Mesothelial cell of epicardium (in vitro differentiated cells): ENCODE measurements at places on chromosomes 2 and 18. TPM values are rescaled to one million over a fixed set of nuclear protein-coding genes. Genes with fewer than 3 reads are reported as not detected.

DNA sequence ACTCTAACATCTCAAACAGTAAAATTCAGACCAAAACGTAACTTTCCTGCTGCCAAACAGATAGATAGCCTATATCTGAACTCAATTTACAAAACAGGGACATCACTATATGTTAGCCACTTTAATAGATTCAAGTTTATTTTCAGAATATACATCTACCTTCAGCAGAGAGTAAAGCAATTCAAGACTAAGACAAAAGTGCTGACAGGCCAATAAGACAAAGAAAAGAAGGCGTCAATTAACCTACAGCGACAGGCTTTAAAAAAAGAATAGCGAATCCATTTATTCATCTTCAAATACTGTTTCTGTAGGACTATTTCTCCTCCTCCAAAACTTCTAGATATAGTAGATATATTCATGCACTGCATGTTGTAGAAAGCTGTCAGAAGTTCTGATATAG lies 333.0 kb downstream of the GRB14 start:
- no peaks in the 10 kb centered on the region for H3K36me3 ChIP-seq
- no peak for DNase-seq

DNA sequence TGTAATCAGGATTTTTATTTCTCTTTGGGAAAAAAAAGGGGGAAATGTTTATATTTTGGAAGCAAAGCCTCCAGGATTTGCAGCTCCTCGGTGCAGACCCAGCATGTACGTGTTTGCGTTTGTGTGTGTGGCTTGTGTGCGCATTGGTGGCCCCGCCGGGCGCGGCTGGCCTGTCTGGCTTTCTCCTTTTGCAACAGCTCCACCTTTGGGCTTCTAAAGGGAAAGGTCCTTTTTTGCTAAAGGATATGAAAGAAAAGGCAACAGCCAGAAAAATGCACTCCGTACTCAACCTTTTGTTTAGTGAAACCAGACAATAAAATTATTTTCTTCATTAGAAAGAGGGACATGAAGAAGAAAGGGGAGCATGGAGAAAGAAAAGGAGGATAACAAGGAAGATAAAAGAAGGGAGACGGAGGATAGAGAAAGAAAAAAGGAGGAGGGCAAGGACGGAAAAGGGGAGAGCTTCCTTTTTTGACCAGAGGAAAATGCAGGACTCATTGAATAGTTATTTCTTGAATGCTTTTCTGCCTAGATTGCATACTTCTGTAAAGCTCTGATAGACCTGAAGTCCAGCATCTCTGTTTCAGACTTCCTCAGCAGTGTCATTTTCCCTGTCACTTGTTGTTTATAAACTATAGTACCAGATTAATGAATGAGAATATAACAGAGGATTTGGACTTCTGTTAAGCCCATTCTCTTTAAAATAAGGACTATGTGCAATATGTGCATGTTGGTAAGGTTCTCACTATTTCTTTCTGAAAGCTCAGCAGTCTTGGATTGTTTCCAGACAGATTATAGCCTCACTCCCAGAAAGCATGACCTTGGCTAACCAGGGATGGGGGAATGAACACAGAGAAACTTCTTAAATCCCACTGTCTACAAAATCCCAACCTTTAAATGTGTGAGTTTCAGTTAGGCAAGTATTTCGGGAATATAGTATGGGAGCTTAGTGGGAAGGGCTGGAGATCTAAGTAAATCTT lies 563.1 kb upstream of the PIK3C3 start:
- peak overlapping the region; percentile 69 for H3K4me3 ChIP-seq
- peak overlapping the region; percentile 92 for H3K27ac ChIP-seq
- DNase-seq, result peak; percentile 31
- H3K27me3 ChIP-seq, result no peaks in the 10 kb centered on the region
- no peaks in the 10 kb centered on the region for H3K36me3 ChIP-seq

DNA sequence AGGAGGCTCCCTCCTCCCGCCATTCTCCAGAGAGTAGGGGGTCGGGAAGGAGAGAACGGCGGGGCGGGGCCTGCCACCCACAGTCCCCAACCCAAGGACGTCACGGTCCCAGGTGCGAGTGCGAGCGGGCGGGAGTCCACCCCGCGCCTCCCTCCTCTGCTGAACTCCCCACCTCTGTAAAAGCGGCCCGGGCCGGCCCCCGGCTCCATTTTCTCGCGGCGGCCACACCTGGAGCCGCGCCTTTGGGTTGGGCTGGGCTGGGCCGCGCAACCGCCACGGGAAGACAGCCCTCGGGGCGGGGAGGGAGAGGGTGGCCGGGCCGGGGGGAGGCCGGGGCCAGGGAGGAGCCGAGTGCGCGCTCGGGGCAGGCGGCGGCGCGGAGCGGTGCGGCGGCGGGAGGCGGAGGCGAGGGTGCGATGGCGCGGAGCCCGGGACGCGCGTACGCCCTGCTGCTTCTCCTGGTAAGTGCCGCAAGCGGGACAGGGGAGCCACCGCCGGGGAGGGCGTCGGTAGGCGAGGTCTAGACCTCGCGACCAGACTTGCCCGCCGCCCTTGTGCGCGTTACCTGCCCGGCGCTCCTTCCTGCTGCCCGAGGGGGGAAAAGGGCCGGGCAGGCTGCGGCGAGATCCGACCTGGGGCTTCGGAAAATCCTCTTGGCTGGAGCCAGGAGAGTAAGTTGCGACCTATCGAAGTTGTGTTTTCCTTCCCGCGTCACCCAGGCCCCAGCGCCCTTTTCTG lies at the start of gene DSG2:
DSG2 (plus strand) TSS at position 342 of the 738 bp plus-strand sequence; CDS start at position 417, 75 bp downstream.
- peak; percentile 64 for DNase-seq
- H3K4me1 ChIP-seq, result peaks cover 31% of the 10 kb centered on the region
- no peaks in the 10 kb centered on the region for H3K27me3 ChIP-seq
- H3K27ac ChIP-seq, result peak within 1 kb of the TSS; percentile 98

DNA sequence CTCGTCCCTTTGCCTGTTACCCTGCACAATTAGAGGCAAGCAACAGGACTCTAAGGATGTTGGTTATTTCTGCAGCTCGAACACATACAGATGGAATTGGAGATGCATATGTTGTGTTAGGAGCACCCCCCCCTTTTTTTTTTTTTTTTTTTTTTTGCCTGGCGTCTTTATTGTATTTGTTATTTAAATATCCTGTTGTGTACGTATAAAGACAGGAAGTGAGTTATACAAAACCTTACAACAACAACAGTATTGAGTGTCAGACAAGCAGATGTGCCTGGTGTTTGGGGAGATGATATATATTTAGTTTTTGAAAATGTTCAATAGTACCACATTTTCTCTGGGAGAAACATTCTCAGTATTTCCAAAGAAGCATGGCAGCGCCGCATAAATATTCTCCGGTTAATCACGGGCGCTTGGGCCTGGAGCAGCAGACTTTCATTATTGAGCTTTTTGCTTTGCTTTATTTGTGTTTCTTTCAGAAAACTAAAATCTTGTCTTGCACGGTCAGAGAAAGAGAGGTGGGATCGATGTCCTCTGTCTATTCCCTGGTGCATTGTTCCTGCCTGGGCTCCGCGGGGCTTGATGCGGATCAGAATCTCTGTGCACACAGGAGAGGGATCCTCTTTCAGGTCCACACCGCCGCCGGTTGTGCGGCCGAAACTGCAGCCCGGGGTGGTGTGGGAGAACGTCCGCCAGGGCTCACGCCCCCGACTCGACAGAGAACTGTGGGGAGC lies 23.2 kb upstream of the ZNF516 start:
- no peak for DNase-seq
- peak overlapping the region; percentile 75 for H3K4me3 ChIP-seq
- no peaks in the 10 kb centered on the region for H3K36me3 ChIP-seq
- peaks cover 20% of the 10 kb centered on the region for H3K4me1 ChIP-seq
- H3K27me3 ChIP-seq, result no peaks in the 10 kb centered on the region

- DNase-seq, result no peak
- H3K4me3 ChIP-seq, result no peak overlapping the region
- no peaks in the 10 kb centered on the region for H3K4me1 ChIP-seq
- H3K36me3 ChIP-seq, result no peaks in the 10 kb centered on the region
- H3K27me3 ChIP-seq, result no peaks in the 10 kb centered on the region
- H3K27ac ChIP-seq, result no peak overlapping the region
These were observed 300.1 kb upstream of the SLC8A1 start for GRCh38 chr2:40751981-40752380.

GRCh38 chr18:32373995-32374394 lies 96.7 kb downstream of the GAREM1 start:
- no peak overlapping the region for H3K27ac ChIP-seq
- H3K27me3 ChIP-seq, result no peaks in the 10 kb centered on the region
- H3K4me3 ChIP-seq, result no peak overlapping the region
- H3K4me1 ChIP-seq, result peaks cover 20% of the 10 kb centered on the region
- H3K36me3 ChIP-seq, result peaks cover 4% of the 10 kb centered on the region

DNA sequence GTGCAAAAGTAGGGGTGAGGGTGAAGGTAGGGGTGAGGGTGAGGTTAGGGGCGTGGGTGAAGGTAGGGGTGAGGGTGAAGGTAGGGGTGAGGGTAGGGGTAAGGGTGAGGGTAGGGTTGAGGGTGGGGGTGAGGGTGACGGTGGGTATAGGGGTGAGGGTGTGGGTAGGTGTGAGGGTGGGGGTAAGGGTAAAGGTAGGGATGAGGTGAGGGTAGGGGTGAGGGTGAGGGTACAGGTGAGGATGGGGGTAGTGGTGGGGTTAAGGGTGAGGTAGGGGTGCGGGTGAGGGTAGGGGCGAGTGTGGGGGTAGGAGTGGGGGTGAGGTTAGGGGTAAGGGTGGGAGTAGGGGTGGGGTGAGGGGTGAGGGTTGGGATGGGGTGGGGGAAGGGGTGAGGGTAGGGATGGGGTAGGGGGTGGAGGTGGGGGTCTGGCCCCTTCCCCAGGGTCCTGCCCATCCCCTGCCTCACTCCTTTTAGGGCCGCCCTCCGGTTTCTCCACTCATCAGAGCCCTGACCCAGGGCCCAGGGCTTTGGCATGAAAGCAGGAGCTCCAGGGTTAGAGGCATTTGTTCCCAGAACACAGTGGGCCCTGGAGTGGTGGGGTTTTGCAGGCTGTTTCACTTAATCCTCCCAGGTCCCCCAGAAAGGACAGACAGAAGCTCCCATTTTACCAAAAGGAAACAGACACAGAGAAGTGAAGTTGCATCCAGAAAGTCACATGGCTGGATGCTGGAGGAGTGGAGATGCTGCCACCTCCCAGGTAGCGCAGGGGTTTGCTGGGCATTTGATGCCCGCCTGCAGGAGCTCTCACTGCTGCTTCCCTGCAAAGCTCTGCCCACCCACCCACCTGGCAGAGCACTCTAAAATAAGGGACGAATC lies 26.9 kb downstream of the SNORC start:
- H3K4me3 ChIP-seq, result no peak overlapping the region
- no peak overlapping the region for H3K27ac ChIP-seq
- no peak for DNase-seq
- no peaks in the 10 kb centered on the region for H3K4me1 ChIP-seq
- peaks cover 1% of the 10 kb centered on the region for H3K27me3 ChIP-seq

- peaks cover 56% of the 10 kb centered on the region for H3K27me3 ChIP-seq
- no peaks in the 10 kb centered on the region for H3K36me3 ChIP-seq
- DNase-seq, result peak; percentile 74
- H3K4me3 ChIP-seq, result peak within 1 kb of the TSS; percentile 86
- H3K4me1 ChIP-seq, result peaks cover 27% of the 10 kb centered on the region
These were observed at the start of gene NR4A2 for GRCh38 chr2:156332534-156333273. Gene NR4A2, minus strand, starts transcription at chr2:156332721. Its CDS starts 2,535 bp downstream, at chr2:156330186.

TGFA gene
- 0.77 to 0.96 TPM (median 0.78 TPM) in 3 replicates for total RNA-seq

IL1A gene
- 3.9 to 4.8 TPM (median 4.4 TPM) in 3 replicates for total RNA-seq

NCKAP5 gene
- total RNA-seq, result 2.1 to 3.4 TPM (median 2.2 TPM) in 3 replicates

ELOA2 gene
- not detected in 3 replicates for total RNA-seq
